Activated CD8-positive, alpha-beta memory T cell treated with anti-CD3 and anti-CD28 coated beads for 4 hours (primary cell): ENCODE measurements at places on chromosomes 6 and 20.

DNA sequence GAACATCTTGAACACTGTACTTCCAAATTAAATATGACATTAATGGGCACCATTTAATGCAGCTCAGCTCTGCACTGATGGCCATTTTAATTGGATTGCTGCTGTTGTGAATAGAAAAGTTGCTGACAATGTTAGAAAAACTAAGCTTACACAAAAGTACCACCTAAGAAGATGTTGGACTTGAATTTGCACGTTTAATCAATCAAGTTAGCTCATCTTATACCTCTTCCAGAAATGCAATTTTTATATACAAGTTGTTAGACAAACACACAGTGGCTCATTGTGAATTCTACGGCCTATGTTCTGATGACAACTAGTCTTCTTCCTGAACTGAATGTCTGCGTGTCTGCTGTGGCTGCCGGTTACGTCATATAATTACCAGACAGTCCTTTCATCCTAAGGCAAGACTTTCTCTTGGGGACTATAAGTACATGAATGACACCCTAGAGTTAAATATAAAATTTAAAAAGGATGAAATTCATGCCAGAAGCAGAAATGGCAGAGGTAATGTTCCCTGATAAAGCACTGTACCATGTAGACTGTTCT is 330.2 kb downstream of the EPM2A start:
- DNase-seq = no peak

- DNase-seq = no peak
Measured at GRCh38 chr20:62177307-62177706, 5.5 kb upstream of the MTG2 start.

DNA sequence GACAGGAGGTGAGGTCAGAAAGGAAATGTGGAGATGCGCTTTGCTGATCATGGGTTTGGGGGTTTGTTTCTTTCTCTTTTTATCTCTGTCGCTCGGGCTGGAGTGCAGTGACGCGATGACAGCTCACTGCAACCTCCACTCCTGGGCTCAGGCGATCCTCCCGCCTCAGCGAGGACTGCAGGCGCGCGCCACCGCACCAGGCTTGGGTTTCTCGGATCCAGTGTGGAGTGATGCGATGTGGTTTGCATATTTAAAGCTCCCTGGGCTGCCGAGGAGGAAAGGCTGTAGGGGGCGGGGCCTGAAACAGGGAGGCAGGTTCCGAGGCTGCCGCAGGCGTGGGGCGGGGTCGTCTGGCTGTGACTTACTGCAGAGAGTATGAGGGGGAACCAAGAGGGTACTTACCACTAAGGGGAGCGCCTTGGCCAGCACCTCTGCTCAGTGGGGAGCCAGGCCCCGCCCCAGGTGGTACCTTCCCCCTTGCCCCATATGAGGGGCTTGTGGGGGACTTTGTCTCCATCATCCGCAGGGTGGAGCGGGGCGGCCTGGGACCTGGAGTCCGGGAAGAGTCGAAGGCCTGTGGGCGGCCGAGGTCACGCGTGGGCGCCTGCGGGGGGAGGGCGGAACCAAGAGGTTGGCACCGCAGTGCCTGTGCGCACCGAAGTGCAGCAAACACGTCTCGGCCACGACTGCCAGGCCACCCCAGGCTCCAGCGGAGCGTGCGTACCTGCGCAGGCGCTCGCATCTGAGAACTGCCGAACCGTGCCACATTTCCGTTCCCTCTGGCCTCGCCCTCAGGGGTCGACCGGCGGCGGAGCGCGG is 12.7 kb upstream of the BAK1 start:
- no peak for DNase-seq

DNA sequence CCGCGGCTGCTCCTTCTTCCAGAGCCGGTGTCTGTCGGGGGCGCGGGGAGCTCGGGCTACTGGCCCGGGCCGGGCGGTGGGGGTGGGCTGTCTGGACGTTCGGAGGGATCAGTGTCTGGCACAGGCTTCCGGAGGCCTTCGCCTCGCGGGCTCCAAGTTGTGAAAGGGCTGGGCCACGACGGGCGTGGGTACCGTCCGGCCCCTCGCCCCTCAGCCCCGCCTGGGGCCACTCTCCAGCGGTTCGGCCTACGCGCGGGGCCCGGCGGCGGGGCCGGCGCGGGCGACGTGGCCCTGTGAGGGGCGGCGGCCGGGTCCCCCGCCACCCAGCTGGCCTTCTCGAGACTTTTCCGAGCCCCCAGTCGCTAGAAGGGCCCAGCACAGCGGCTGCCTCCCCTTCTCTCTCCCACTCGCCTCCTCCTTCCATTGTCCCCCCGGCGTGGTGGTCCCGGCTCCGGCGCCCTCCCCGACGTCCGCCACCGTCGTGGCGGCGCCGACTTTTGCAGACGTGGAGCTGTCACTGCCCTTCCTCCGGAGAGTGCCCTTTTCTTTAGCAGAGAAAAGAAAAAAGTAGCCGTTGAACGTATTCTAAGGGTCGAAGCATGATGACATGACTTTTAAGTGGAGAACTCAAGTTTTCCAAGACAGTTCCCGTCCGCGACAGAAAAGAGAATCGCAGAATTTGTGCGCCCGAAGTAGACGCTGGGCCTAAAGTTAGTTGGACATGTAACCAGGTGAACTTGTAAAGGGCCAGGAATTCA is 571 bp downstream of the ITCH start:
- DNase-seq = no peak

GRCh38 chr6:119325559-119326265 is 23.8 kb downstream of the MAN1A1 start:
- DNase-seq = no peak

DNA sequence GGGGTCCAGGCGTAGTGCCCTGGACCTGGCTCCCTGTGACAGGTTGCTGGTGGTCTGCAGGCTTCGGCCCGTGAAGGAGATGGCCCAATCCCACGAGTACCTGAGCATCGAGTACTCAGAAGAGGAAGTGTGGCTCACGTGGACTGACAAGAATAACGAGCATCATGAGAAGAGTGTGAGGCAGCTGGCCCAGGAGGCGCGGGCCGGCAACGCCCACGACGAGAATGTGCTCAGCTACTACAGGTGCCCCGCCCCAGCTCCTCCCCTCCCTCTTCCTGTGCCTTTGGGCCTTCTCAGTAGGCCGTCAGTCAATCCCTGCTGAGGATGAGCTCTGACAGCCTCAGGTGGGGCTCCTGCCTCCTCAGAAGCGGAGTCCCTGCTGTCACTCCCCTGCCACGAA is 42.6 kb downstream of the UQCC2 start:
- DNase-seq = no peak

- no peak for DNase-seq
Measured at GRCh38 chr20:62772990-62773844, 23.1 kb upstream of the MRGBP start.

DNA sequence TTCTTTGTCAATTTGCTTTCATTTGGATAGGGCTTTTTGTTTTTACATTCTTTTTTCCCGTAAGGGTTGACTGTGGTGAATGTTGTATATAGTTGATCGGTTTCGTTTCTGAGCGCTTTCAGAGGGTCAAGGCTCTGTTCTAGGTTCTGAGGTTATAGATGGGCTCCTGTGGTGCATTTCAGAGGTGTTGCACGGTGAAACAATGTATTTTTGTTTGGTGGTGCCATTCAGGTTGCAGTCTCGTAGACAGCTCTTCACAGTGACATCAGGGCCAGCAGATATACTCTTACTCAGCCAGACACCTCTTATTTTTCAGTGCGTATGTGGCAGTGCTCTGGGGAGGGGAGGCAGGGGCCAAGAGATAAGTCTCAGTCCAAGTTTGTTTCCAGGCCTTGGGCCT is 72.1 kb downstream of the SNAP91 start:
- DNase-seq = no peak

DNA sequence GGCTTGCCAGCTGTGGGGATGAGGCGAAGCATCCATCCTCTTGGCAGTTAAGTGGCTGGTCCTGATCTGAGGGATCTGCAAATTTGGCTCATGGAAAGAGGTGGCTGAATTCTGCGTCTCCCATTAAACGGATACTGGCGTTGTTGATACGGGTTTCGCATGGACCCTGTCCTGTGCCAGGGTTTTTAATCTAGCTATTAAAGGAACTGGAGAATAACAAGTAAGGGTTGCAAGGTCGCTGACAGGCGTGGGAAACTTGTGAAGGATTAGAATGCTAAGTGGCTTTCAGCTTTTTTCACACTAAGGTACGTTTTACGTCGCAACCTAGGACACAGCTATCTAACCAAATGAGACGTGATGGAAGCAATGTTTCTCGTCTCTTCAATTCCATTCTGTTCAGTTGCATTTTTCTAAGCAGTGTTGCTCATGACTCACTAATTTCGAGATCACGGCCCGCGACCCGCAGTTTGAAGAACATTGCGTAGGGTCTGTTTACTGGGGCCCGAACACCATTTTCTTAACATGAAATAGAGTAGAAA is 852 bp downstream of the GMNN start:
- no peak for DNase-seq

GRCh38 chr6:123655521-123656306 is 19.0 kb upstream of the TRDN start:
- no peak for DNase-seq

DNA sequence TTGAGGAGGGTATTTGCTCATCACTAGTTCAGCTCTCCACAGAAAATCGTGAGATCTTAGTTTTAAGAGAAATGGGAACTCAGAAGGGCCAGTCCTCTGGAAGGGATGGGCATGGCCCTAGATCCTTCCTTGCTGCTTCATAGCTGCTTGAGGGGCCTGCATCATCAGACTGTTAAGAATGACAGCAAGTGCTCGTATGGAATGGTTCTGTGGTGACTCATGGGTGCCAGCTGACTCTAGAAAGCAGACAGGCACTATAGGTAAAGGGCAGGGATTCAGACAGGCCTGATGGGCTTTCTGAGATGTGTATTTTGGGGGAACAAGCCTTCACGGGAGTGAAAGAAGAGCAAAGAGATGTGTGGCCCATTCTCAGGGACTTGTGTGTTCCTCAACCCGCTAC is 90.8 kb downstream of the MYLK4 start:
- DNase-seq = no peak

- DNase-seq = no peak
Measured at GRCh38 chr6:29566856-29567255, 7.3 kb upstream of the UBD start.

DNA sequence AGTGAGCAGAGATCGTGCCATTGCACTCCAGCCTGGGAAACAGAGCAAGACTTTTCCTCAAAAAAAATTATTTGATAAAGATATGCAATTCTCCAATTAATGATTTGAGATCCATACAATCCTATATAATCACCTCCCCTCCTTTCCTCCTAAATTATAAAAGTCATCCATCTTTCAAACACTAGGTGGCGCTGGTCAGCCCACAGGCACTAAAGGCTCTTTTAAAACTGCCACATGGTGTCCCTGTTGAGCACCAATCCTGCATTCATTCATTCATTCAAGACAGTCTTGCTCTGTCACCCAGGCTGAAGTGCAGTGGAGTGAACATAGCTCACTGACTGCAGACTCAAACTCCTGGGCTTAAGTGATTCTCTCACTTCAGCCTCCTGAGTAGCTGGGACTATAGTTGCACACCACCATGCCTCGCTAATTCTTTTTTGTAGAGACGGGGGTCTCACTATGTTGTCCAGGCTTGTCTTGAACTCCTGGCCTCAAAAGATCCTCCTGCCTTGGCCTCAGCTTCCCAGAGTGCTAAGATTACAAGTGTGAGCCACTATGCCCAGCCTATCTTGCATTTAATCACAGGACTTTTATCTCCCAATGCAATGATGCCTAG is 58.7 kb upstream of the SLC2A12 start:
- DNase-seq = no peak

GRCh38 chr6:54706844-54707605 is 139.5 kb upstream of the FAM83B start:
- no peak for DNase-seq

DNA sequence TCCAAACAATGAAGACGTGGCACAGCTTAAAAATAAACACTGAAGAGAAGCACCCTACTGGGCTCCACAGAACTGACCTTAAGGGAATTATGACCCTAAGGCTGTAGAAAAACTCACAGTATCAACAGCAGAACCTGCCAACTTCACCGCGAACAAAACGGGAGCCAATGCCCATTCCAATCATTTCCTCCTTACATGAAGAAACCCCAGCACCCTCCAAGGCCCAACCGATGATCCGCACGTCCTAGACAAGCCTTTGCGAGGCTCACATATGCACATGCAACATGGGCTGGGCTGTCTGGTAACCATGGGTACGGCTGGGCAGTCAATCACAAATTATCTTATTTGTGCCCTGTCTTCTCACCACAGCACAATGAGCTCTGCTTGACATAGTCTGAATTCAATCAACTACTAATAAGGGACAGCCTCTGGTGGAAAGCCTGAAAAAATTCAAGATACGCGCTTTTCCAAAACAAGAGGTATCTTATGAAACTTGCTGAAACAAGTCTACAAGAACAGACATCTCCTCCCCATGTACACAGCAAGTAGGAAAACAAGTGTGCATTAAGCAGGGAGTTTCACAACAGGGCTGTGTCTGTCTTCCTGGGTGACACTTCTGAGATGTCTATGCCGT is 1.7 kb downstream of the DIDO1 start:
- DNase-seq = no peak

DNA sequence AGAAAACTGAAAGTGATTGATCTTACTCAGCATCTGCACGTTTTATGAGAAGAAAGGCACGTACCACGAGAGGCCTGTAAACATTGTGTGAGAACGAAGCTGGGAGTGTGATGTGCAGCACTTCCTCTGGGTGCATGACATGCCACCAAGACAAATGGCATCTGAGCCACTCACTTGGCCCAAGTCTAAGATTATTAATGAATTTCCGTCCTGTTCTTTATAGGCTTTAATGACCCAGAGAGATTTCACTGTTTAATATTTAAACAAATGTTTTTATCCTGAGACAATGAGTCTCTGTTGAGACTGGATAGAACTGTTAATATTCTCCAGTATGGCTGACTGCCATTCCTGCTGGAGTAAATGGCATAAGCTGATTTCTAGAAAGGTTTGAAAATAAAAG is 172.6 kb upstream of the PHACTR1 start:
- no peak for DNase-seq

GRCh38 chr20:62321521-62321948 is 18.7 kb downstream of the ADRM1 start:
- DNase-seq = no peak

DNA sequence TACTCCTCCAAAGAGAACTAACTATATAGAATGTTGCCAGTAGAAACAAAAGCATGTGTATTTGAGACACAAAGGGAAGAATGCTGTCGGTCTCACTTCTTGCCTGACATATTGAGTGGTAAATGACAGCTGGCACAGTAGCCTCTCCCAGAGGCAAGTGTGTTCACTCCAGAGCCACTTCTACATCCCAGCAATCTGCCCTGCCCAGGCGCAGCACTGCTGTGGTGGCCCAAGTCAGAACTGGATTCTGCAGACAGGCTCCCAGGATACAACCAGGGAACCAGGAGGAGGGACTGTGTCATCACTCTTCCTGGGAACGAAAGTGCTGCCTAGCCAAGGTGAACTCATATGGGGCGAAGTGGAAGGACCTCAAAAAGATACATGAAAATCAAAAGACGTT is 103.2 kb upstream of the ARMC2 start:
- no peak for DNase-seq

- DNase-seq = no peak
Measured at GRCh38 chr20:37386505-37387251, 40.7 kb downstream of the SRC start.

- no peak for DNase-seq
Measured at GRCh38 chr6:148545901-148546300, 200.9 kb upstream of the UST start.

GRCh38 chr20:19024296-19025035 is 188.0 kb upstream of the SLC24A3 start:
- no peak for DNase-seq

- no peak for DNase-seq
Measured at GRCh38 chr6:150118203-150118602, 24.6 kb upstream of the PPP1R14C start.
